Transverse colon (tissue), 4 donors: ENCODE measurements at places on chromosomes 7 and 10. TPM values are rescaled to one million over a fixed set of nuclear protein-coding genes. Genes with fewer than 3 reads are reported as not detected.

Gene FKBP6
- total RNA-seq: not detected

Gene FANK1
- total RNA-seq: 7.5 TPM

Gene NPTX2
- total RNA-seq: 3.5 TPM

Gene HYAL4
- not detected for total RNA-seq

Gene HMX2
- total RNA-seq: 0.64 TPM

Gene MEOX2
- 0.64 TPM for total RNA-seq

Gene SPACDR
- not detected for total RNA-seq

Gene PIK3CG
- 7.4 TPM for total RNA-seq

- no peaks in the 10 kb centered on the region for H3K27me3 ChIP-seq
- H3K4me3 ChIP-seq: no peak overlapping the region
- DNase-seq: no peak
- H3K4me1 ChIP-seq: no peaks in the 10 kb centered on the region
Measured at GRCh38 chr10:61639952-61640351, 22.8 kb upstream of the CABCOCO1 start.

- no peaks in the 10 kb centered on the region for H3K4me1 ChIP-seq
- H3K36me3 ChIP-seq: no peaks in the 10 kb centered on the region
- peaks cover 2% of the 10 kb centered on the region for H3K27me3 ChIP-seq
Measured at GRCh38 chr10:77051837-77052236, 585.8 kb downstream of the KCNMA1 start.

DNA sequence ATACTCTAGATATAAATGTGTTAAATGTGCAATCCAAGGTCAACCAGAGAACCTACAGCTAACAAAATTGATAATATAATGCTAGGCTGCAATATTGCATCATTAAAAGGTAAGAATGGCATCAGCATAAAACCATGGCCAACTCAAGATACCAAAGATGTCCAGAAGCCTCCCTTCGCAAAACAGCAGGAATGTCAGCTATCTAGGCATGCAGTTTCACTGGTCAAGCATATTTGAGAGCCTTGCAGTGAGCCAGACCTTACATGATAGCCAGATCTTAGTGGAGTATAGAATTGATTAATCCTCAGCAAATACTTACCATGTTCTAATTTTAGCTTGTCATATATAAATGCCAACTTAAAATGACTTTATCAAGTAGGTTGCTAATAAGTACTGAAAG lies 138.8 kb downstream of the ZEB1 start:
- no peaks in the 10 kb centered on the region for H3K27me3 ChIP-seq
- DNase-seq: no peak
- no peaks in the 10 kb centered on the region for H3K36me3 ChIP-seq
- no peak overlapping the region for H3K27ac ChIP-seq

GRCh38 chr10:8013006-8013405 lies 41.5 kb upstream of the GATA3 start:
- H3K27ac ChIP-seq: no peak overlapping the region
- H3K36me3 ChIP-seq: peaks cover 6% of the 10 kb centered on the region
- H3K4me3 ChIP-seq: no peak overlapping the region
- DNase-seq: no peak

DNA sequence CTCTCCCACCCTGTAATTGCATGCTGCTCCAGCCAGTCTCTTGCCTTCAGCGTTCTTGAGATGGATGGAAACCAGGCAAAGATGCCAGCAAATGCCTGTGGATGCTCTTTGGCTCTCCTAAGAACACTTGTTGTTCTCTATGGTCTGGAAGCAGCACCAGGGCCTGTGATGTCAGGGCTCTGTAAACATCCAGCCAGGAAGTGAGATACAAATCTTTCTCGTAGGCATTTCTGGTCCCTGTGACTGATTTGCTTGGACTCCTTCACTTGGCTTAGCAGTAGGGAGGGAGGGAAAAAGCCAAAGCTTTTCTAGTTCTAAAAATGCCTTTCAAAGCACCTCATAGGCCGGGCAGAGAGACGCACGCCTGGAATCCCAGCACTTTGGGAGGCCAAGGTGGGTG lies 201.3 kb downstream of the REEP3 start:
- peaks cover 10% of the 10 kb centered on the region for H3K27me3 ChIP-seq
- no peaks in the 10 kb centered on the region for H3K4me1 ChIP-seq
- no peak for DNase-seq
- H3K36me3 ChIP-seq: no peaks in the 10 kb centered on the region
- no peak overlapping the region for H3K4me3 ChIP-seq
- H3K27ac ChIP-seq: peak overlapping the region; percentile 46

DNA sequence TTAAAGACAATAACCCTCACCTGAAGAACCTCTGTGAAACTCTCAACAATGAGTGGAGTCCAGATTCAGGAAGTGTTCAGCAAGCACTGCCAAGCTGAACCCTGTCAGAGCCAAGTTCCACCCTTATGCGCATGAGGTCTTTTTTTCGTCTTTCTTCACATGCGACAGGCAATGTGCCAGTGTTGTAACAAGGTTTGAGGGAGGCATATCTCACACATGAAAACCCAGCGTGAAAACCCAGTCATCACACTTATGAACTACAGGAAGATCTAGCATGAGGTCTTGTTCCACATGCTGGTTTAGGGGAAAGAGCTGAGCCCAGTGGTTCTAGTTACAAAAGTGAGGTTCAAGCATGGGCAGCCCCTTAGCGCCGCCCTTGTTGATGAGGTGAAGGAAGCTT lies 49.7 kb downstream of the RABGEF1 start:
- DNase-seq: no peak
- no peaks in the 10 kb centered on the region for H3K27me3 ChIP-seq
- H3K4me3 ChIP-seq: no peak overlapping the region
- H3K36me3 ChIP-seq: no peaks in the 10 kb centered on the region
- H3K4me1 ChIP-seq: no peaks in the 10 kb centered on the region

DNA sequence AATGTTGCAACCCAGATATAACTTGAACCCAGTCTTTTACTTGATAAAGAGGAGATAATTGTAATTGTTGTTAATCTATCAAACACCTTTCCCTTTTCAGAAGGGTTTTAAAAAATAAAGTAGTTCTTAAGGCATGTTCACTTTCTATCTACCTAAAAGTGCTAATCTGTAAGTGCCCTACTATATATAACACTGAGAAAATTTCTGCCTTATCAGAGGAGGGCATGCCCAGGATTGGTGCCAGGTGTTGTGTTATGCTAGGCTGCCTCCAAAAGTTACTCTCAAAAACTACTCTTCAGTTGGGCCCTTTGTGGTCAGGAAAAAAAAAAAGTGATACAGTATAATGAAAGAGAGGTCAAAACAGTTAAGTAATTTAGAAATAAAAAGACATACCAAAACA lies 36.3 kb downstream of the SMNDC1 start:
- H3K36me3 ChIP-seq: no peaks in the 10 kb centered on the region
- H3K27ac ChIP-seq: peak overlapping the region; percentile 80
- no peak overlapping the region for H3K4me3 ChIP-seq
- H3K27me3 ChIP-seq: no peaks in the 10 kb centered on the region
- H3K4me1 ChIP-seq: peaks cover 21% of the 10 kb centered on the region
- DNase-seq: no peak

GRCh38 chr10:82267014-82267413 lies 392.0 kb downstream of the NRG3 start:
- H3K27me3 ChIP-seq: no peaks in the 10 kb centered on the region
- H3K36me3 ChIP-seq: no peaks in the 10 kb centered on the region
- no peaks in the 10 kb centered on the region for H3K4me1 ChIP-seq
- no peak overlapping the region for H3K4me3 ChIP-seq
- no peak overlapping the region for H3K27ac ChIP-seq

DNA sequence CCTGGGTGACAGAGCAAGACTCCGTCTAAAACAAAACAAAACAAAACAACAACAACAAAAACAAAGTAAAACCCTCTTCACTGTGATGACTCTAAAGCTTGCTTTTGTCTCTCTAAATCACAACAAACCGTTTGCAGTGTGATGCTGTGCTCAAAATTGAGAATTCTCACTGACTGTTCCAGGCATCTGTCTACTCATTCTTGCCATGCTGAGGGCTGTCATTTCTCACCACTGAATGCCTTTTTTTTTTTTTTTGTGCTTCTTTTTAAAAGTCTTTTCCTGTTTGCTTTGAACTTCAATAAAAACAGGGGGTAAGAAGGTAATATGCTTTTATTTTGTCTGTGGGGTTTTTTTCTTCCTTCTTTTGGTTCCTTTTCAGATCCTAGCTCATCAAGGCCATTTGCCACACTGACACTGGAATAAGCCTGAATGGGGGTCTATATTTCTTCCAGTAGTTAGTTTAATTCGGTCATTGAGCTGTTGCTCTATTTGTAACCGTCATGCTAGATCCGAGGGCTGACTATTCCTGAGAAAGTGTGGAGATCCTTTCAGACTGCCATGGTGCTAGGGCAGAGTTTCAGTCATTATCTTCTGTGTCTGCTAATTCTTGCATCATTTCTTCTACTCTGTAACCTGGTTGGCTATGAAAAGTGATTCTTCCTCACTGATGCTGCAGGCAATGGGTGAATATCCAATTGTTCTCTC lies 10.6 kb downstream of the FAS start:
- DNase-seq: no peak
- H3K4me3 ChIP-seq: no peak overlapping the region
- H3K27me3 ChIP-seq: no peaks in the 10 kb centered on the region
- H3K27ac ChIP-seq: peak overlapping the region; percentile 58
- peaks cover 13% of the 10 kb centered on the region for H3K4me1 ChIP-seq

DNA sequence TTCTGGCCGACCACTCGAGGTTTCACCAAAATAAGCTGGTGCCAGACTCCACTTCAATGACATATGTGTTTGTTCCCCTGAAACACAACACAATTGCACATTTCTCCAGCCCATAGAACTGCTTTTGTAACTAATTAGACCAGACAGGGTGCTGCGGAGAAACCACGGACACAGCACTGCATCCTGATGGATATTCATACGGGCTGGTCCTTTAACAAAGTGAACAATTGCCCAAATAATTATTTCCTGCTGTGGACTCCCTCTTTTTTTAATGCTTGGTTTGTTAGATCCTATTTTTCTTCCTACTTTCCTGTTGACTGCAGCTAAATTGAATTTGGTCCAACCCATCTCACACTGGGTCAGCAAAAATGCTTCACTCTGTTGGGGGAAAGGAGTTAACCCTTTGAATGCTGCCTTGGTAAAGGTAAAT lies 198.6 kb upstream of the BMPER start:
- DNase-seq: no peak
- H3K36me3 ChIP-seq: no peaks in the 10 kb centered on the region
- H3K4me3 ChIP-seq: no peak overlapping the region

- DNase-seq: no peak
- H3K36me3 ChIP-seq: no peaks in the 10 kb centered on the region
- no peak overlapping the region for H3K27ac ChIP-seq
- peaks cover 10% of the 10 kb centered on the region for H3K4me1 ChIP-seq
- no peak overlapping the region for H3K4me3 ChIP-seq
Measured at GRCh38 chr7:95102662-95103061, 195.3 kb downstream of the PPP1R9A start.

GRCh38 chr7:101870361-101871062 lies 53.1 kb downstream of the CUX1 start:
- peak; percentile 55 for DNase-seq
- no peaks in the 10 kb centered on the region for H3K36me3 ChIP-seq
- peak overlapping the region; percentile 60 for H3K27ac ChIP-seq
- H3K4me3 ChIP-seq: no peak overlapping the region
- H3K27me3 ChIP-seq: no peaks in the 10 kb centered on the region
- H3K4me1 ChIP-seq: peaks cover 56% of the 10 kb centered on the region

DNA sequence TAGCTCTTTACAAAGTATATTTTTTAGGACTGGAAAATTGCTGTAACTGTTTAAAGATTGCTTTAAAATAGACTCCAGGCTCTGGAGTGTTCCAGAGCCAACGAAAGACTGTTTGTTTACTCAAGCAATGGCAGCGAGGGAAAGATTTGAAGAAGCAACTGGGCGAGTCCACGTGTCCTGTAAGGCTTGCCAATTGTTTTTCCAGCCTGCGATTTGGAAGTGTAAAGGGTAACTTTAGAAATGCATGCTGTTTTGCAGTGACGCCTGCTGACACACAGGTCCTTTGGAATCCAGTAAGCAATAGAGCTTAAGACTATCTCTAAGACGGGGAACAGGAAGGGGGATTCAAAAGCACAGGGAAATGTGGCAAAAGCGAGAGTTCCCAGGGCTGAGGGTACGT lies 55.8 kb downstream of the TACC2 start:
- H3K36me3 ChIP-seq: no peaks in the 10 kb centered on the region
- peak overlapping the region; percentile 22 for H3K27ac ChIP-seq
- DNase-seq: peak; percentile 27
- no peak overlapping the region for H3K4me3 ChIP-seq
- peaks cover 20% of the 10 kb centered on the region for H3K4me1 ChIP-seq
- no peaks in the 10 kb centered on the region for H3K27me3 ChIP-seq

GRCh38 chr7:28842769-28843295 lies 115.3 kb downstream of the TRIL start:
- no peak overlapping the region for H3K27ac ChIP-seq
- no peaks in the 10 kb centered on the region for H3K4me1 ChIP-seq
- no peaks in the 10 kb centered on the region for H3K27me3 ChIP-seq
- DNase-seq: no peak
- H3K36me3 ChIP-seq: no peaks in the 10 kb centered on the region

DNA sequence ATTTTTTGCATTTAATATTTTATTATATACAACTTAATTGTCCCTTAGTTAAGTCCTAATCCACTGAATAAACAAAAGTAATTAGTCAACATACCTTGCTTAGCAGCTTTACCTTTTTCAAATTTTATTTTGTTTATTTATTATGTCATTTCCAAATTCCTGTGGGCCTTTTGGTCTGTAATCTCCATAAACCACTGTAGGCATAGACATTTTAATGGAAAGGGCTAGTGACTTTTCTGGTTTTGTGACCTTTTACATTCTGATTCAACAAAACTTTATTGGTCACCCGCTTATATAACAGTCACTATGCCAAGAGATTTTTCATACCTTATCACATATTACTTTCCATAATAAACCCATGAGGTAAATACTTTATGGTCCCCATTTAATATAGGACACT lies 181.3 kb upstream of the PRPS1L1 start:
- no peaks in the 10 kb centered on the region for H3K36me3 ChIP-seq
- no peak overlapping the region for H3K27ac ChIP-seq
- H3K27me3 ChIP-seq: no peaks in the 10 kb centered on the region
- H3K4me3 ChIP-seq: no peak overlapping the region

- H3K4me1 ChIP-seq: no peaks in the 10 kb centered on the region
- no peaks in the 10 kb centered on the region for H3K27me3 ChIP-seq
- no peak for DNase-seq
- H3K36me3 ChIP-seq: no peaks in the 10 kb centered on the region
Measured at GRCh38 chr10:71687077-71687476, 32.5 kb downstream of the C10orf105 start.

GRCh38 chr10:31596765-31597164 lies 277.7 kb downstream of the ZEB1 start:
- no peak overlapping the region for H3K27ac ChIP-seq
- no peaks in the 10 kb centered on the region for H3K4me1 ChIP-seq
- H3K36me3 ChIP-seq: no peaks in the 10 kb centered on the region
- DNase-seq: no peak
